ENCODE measurements at places on chromosomes 5 and 9. TPM values are rescaled to one million over a fixed set of nuclear protein-coding genes. Genes with fewer than 3 reads are reported as not detected.
A peak's percentile ranks its signal among the peaks of the same experiment; 100 is the strongest.

The HRH2 gene
- 0.90 TPM for total RNA-seq

The TMEM174 gene
- total RNA-seq = not detected

The KLF9 gene
- 32.9 TPM for total RNA-seq

The KIF27 gene
- total RNA-seq = 2.6 TPM

The SLC36A2 gene
- total RNA-seq = not detected

The SPINK6 gene
- not detected for total RNA-seq

DNA sequence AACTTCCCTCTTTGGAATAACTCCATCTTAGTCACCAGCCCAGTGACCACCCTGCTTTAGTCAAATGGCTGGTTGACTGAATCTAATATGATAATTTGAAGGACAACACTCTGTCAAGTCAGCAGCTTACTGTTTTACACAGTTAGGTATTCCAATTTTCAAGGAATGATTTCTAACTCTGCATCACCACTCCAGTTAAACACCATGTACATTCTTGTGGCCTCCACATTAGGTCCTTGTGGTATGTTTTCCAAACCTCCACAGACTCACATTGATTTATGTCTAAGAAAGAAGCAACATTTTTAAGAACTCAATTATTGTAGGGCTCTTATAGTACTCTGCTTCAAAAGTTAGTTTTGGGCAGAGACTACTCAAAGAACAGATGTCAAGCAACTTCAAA lies 110.7 kb downstream of the TLE1 start:
- H3K36me3 ChIP-seq = no peaks in the 10 kb centered on the region
- H3K4me3 ChIP-seq = no peak overlapping the region
- H3K27ac ChIP-seq = no peak overlapping the region
- DNase-seq = no peak
- H3K4me1 ChIP-seq = peaks cover 3% of the 10 kb centered on the region

GRCh38 chr9:117835798-117836197 lies 131.6 kb downstream of the TLR4 start:
- no peak overlapping the region for H3K4me3 ChIP-seq
- H3K36me3 ChIP-seq = no peaks in the 10 kb centered on the region
- H3K4me1 ChIP-seq = no peaks in the 10 kb centered on the region
- no peaks in the 10 kb centered on the region for H3K27me3 ChIP-seq
- DNase-seq = no peak

DNA sequence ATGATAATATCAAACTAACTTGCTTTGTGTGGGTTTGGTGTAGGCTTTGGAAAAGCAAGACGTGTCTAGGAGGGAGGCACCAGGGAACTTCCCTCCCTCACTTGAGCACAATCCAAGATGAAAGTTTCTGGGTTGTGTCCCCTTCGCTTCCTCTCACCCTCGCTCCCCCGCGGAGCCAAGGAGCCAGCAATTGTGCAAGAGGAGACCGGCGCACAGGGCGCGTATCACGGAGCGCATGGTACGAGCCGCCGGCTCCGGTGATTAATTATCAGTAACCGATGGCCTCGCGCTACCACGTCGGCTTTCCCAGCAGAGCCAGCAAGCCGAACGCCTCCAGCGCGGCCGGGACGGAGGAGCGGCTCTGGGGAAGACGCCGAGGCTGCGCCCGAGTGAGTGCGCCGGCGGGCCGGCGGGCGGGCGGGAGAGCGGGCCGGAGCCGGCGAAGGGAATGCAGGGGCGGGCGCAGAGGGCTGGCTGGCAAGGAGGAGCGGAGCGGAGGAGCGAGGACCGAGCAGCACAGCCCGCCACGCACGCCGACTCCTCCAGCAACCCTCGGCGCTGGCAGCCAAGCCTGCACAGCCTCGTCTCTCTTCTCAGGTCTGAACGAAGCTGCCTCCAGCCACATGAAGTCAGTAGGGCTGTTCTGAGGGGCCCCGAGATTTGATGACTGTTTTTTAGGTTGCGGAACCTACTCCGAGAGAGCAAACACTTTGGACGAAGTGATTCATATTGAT lies 143.6 kb downstream of the BNC2 start:
- peak; percentile 61 for DNase-seq
- no peaks in the 10 kb centered on the region for H3K36me3 ChIP-seq
- no peak overlapping the region for H3K27ac ChIP-seq
- no peaks in the 10 kb centered on the region for H3K4me1 ChIP-seq
- H3K27me3 ChIP-seq = no peaks in the 10 kb centered on the region

DNA sequence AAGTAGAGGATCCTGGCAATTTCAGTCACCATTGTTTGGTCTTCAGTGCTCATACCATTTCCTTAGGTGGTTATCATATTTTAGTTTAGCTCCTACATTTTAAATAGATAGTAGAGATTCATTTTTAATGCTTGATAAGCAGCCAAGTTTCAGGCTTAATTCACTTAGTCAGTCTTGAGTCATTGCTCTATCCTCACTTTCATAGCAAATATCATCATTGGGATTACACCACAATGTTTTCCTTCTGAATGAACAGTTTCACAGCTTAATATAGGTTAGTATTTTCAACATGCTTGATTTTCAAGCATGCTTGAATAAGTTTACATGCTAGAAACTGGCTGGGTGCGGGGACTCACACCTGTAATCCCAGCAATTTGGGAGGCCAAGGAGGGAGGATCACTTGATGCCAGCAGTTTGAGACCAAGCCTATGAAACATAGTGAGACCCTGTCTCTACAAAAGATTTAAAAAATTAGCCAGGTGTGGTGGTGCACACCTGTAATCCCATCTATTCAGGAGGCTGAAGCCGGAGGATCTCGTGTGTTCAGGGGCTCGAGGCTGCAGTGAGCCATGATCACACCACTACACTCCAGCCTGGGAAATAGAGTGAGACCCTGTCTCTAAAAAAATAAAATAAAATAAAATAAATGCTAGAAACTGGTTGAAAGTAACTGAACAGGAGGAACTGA lies 339.9 kb downstream of the ADGRV1 start:
- H3K27me3 ChIP-seq = no peaks in the 10 kb centered on the region
- H3K27ac ChIP-seq = peak overlapping the region; percentile 88
- peak overlapping the region; percentile 19 for H3K4me3 ChIP-seq
- no peaks in the 10 kb centered on the region for H3K4me1 ChIP-seq
- H3K36me3 ChIP-seq = no peaks in the 10 kb centered on the region

GRCh38 chr5:57862471-57862911 lies 379.9 kb upstream of the ACTBL2 start:
- H3K36me3 ChIP-seq = no peaks in the 10 kb centered on the region
- DNase-seq = no peak
- H3K4me3 ChIP-seq = no peak overlapping the region
- H3K27me3 ChIP-seq = no peaks in the 10 kb centered on the region
- no peaks in the 10 kb centered on the region for H3K4me1 ChIP-seq

GRCh38 chr5:156540491-156540890 lies 213.5 kb downstream of the SGCD start:
- no peaks in the 10 kb centered on the region for H3K4me1 ChIP-seq
- no peak for DNase-seq
- H3K27ac ChIP-seq = no peak overlapping the region
- no peak overlapping the region for H3K4me3 ChIP-seq
- no peaks in the 10 kb centered on the region for H3K36me3 ChIP-seq
- H3K27me3 ChIP-seq = no peaks in the 10 kb centered on the region

DNA sequence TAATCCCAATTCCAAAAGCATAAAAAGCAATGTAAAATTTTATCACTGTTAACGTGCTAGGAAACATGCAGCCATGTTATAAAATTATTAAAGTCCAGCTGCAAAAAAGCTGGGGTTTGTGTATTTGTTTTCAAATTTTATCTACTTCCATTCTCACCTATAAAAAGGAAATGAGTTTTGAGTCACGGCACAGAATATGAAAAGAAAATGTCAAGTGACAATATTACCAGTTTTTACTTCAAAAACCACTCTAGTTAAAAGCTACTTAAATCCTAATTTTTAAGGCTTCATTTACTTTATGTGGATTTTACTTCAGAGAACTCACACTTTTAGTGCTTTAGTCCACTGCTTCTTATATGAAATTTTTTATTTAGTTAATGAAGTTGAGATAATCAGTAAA lies 72.7 kb upstream of the IFNE start:
- DNase-seq = no peak
- no peaks in the 10 kb centered on the region for H3K36me3 ChIP-seq
- H3K4me3 ChIP-seq = no peak overlapping the region
- H3K4me1 ChIP-seq = no peaks in the 10 kb centered on the region

GRCh38 chr5:29662876-29663275 lies 1530.6 kb upstream of the CDH6 start:
- H3K4me3 ChIP-seq = no peak overlapping the region
- no peaks in the 10 kb centered on the region for H3K4me1 ChIP-seq
- H3K36me3 ChIP-seq = no peaks in the 10 kb centered on the region
- no peak overlapping the region for H3K27ac ChIP-seq
- H3K27me3 ChIP-seq = no peaks in the 10 kb centered on the region
- no peak for DNase-seq

DNA sequence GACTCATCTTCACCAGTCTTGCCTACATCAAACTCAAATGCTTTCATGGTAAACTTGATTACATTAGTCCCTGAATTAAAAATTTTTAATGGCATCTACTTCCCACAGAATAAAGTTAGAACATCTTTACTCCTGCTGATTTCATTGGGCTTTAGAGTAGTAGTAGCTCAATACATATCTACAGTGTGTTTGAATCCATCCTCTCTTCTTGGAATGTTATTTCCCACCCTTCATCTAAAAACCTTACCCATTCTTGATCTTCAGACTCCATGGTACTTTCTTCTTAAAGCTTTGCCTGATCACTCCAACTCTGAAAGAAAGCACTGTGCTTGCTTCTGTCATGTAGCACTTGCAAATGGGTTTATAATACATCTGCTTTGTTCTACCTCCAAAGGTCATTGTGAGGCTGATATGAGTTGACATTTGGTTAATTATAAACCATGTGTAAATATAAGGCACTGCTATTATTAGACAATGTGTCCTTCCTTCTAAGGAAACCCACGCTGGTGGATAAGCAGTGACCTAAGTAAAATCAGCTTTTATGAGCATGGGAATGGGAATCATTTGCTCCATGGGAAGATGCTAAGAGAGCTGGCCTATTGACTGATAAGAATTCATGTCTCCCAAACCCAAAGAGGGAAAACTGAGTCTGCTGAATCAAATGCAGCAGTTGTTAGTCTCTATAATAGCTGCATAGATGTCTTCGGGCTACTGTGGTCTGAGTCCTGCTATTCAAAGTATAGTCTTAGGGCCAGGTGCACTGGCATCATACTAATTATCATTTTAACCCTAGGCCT lies 7.5 kb upstream of the PRLR start:
- no peaks in the 10 kb centered on the region for H3K4me1 ChIP-seq
- H3K4me3 ChIP-seq = no peak overlapping the region
- no peak for DNase-seq

DNA sequence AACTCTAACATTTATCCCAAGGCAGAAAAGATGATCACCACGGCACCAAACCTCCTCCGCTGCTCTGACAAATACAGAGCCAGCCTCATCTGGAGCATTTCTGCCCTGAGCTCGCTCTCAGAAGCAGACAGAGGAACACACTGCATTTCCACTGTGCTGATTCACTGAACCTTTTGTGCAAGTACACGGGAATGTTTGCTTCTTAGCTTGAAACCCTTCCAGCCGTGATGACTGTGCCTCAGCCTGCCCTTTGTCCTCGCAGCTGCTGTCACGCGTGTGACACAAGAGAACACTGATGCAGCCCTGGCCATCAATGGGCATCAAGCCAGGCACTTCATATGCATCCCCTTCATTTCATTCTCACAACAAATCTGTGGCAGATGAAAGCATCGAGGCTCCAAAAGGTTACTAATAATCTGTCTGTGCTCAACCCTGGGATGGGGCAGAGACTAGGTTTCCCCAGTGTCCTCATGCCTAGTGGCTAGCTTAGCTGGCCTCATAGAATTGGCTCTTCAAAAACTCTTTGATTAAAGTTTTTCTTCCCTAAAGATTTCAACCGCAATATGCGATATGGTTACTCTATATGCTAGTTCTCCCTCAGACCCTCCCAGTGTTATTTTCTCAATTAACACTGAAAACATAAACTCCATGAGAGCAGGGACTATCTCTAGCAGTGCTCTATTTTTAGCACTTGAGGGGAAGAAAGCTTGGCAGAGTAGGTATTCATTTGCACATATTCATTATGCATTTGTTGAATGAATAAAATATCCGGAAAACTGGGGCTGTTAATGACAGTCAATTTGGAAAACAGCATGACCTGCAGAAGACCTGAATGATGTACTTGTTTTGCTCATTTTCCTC lies 7.3 kb downstream of the CDC14B start:
- peak; percentile 90 for DNase-seq
- H3K4me1 ChIP-seq = no peaks in the 10 kb centered on the region
- peak overlapping the region; percentile 85 for H3K27ac ChIP-seq
- H3K27me3 ChIP-seq = no peaks in the 10 kb centered on the region
- peak overlapping the region; percentile 22 for H3K4me3 ChIP-seq
- H3K36me3 ChIP-seq = no peaks in the 10 kb centered on the region

GRCh38 chr5:45189481-45189880 lies 380.7 kb downstream of the MRPS30 start:
- no peak for DNase-seq
- H3K27me3 ChIP-seq = no peaks in the 10 kb centered on the region
- H3K4me3 ChIP-seq = no peak overlapping the region
- H3K4me1 ChIP-seq = no peaks in the 10 kb centered on the region
- no peaks in the 10 kb centered on the region for H3K36me3 ChIP-seq

DNA sequence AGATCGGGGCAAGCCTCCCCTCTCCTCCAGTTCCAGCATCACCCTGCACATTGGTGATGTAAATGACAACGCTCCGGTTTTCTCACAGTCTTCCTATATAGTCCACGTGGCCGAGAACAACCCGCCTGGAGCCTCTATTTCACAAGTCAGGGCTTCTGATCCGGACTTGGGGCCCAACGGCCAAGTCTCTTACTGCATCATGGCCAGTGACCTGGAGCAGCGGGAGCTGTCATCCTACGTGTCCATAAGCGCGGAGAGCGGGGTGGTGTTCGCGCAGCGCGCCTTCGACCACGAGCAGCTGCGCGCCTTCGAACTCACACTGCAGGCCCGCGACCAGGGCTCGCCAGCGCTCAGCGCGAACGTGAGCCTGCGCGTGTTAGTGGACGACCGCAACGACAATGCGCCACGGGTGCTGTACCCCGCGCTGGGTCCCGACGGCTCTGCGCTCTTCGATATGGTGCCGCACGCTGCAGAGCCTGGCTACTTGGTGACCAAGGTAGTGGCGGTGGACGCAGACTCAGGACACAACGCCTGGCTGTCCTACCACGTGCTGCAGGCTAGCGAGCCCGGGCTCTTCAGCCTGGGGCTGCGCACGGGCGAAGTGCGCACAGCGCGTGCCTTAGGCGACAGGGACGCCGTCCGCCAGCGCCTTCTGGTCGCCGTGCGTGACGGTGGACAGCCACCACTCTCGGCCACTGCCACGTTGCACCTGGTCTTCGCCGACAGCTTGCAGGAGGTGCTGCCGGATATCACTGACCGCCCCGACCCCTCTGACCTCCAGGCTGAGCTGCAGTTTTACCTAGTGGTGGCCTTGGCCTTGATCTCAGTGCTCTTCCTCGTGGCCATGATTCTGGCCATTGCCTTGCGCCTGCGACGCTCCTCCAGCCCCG lies 1.9 kb downstream of the PCDHGB4 start:
- no peak for DNase-seq
- H3K27ac ChIP-seq = no peak overlapping the region
- no peak overlapping the region for H3K4me3 ChIP-seq
- no peaks in the 10 kb centered on the region for H3K4me1 ChIP-seq

- no peak overlapping the region for H3K27ac ChIP-seq
- no peaks in the 10 kb centered on the region for H3K4me1 ChIP-seq
- DNase-seq = peak; percentile 66
- no peaks in the 10 kb centered on the region for H3K27me3 ChIP-seq
- H3K36me3 ChIP-seq = no peaks in the 10 kb centered on the region
Observed at GRCh38 chr9:6054280-6055099, 39.1 kb upstream of the RANBP6 start.
